ENCODE measurements at places on chromosomes 5 and 9.

- no peak for DNase-seq
These were observed 37.0 kb upstream of the BASP1 start for GRCh38 chr5:17180330-17180843.

- DNase-seq, result no peak
These were observed 218.6 kb upstream of the ANKRD55 start for GRCh38 chr5:56451742-56452141.

- DNase-seq, result no peak
These were observed 142.6 kb upstream of the KLF4 start for GRCh38 chr9:107632216-107632615.

DNA sequence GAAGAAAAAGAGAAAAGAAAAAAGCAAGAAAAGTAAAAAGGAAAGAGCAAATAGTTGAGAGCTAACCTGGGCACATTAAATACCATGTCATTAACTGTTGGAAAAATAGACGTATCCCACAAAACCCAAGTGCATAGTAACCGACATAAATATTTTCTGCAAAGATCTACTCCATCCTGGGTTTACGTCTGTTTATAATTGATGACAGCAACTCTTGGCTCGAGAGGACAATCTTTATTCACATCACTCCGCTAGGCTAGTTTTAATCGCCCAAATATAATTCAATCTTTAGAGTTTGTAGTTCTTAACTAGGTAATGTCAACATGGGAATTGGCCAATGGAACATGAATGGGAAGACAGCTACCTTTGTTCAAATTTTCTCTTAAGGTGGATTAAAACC, 321.7 kb upstream of the TNC start:
- DNase-seq, result no peak

GRCh38 chr5:107919361-107919760, 248.6 kb upstream of the EFNA5 start:
- no peak for DNase-seq
